ENCODE measurements at places on chromosomes 2 and 18.

DNA sequence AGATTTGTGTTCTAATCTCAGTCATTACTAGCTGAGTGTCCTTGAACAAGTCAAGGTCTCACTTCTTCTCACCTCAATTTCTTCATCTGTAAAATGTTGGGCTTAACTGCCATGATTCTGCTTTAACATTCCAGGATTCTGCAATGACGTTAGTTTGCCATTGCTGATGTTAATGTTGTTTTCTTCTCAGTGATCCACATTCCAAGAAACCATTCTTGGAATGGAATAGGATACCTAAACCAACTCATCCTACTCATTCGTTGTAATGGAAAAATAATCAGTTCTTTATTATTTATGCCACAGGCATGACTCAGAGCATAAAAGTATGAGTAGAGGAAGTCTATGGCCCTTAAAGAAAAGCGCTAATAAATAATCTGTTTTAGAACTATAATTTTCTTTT, 140.2 kb upstream of the ETAA1 start:
- DNase-seq = no peak

- DNase-seq = no peak
These were observed 162.7 kb downstream of the KLHL29 start for GRCh38 chr2:23547725-23548124.

DNA sequence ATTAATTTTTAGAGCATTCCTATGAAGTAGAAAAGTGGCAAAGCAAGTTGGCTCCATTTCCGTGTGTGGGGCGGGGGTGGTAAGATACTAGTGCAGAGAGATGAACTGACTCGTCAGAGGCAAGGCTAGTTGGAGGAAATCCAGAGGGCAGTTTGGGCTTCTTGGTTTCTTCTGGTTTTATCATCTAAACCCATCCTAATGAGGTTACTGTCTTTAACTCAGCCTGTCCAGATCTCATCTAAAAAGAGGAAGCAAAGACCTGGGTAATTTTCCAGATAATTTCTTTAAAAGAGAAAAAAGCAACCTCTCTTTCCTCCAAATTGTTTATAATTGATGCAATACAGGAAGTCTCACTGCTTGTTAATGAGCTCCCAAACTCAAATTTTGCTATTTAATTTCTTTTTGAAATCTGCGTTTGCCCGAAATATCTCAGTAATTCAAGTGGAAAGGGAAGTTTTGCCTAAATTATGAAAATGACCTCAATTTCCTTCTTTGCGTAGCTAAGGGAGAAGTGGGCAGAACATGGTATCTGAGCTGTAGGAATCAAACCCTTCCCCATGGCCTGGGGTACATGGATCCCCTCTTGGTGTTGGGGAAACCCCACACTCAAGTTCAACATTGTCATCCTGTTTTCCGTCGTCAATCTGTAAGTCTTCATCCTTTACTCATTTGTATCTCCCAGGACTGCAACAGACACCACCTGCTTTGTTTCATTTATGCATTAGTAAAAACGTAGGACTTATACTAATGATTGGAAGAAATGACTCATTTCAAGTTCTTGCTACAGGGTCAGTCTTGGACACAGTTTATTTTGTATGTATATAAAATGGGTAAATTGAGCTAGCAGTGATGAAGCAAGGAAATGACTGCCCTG, 89.1 kb upstream of the KLF7 start:
- DNase-seq = no peak

DNA sequence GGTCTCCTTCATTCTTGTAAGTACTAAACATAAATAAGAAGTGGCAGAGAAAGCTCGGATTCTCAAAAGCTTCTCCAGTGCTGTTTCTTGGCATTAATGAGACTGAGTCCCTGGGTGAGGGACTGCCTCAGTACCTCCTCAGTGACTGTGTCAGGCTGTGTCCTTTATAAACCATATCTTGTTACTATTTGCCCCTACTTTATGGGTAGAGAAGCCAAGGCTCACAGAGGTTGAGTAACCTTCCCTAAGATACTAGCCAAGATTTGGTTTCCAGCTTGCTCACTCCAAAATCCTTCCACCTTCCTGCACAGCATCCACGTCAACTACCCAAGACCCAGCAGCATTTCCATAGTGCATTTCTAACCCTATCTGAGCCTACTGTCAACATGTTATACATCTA, 55.6 kb downstream of the THUMPD2 start:
- no peak for DNase-seq

- no peak for DNase-seq
These were observed 98.8 kb downstream of the TRABD2A start for GRCh38 chr2:84781942-84782716.

- no peak for DNase-seq
These were observed 17.7 kb upstream of the EN1 start for GRCh38 chr2:118865106-118865505.

GRCh38 chr2:75688196-75688595, 22.5 kb downstream of the GCFC2 start:
- no peak for DNase-seq

GRCh38 chr2:111091811-111092211, 28.9 kb upstream of the BCL2L11 start:
- no peak for DNase-seq
